ENCODE measurements at places on chromosomes 6 and 20.

DNA sequence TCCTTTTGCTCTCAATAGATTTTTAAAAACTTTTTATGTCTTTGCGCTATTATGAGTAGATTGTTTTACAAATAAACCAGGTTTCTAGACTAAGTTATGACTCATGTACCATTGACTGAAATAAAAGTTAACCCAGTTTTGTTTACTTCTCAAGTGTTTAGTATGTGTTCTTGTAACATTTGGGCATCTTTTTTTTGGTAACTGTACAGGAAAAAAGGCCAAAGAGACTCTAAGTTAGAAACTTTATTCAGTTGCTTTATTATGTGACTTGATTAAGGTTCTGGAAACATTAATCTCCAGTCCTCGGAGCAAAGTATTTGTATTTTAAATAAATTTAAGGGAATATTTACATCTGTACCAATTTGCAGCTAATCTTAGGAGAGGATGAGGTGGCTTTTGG, 2.9 kb downstream of the NKAIN2 start:
- DNase-seq = no peak

- DNase-seq = no peak
Measured at GRCh38 chr20:4516876-4517275, 204.8 kb upstream of the PRND start.

GRCh38 chr20:63745961-63746731, 6.6 kb downstream of the SLC2A4RG start:
- no peak for DNase-seq

DNA sequence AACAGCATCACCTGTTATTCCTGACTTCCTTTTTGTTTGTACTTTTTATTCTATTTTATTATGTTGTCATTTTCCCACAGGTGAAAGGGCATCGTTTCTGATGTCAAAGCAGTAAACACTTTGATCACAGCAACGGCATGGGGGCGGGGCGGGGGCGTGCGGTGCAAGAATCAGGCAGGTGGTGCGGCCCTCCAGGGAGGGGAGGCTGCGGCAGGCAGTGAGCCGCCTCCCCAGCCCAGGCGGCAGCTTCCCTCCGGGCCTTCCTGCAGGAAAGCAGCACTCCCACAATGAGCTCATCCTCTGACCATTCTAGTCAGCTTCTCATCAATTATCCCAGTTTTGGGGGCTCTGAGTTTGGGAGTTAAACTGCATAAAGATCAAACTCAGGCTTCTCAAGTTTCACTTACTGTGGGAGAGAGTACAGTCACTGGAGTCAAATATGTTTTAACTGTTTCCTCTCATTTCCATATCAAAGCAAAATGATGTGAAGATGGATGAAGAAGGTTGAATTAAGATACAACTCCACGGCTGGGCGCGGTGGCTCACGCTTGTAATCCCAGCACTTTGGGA, 608.4 kb upstream of the AGPAT4 start:
- no peak for DNase-seq

- DNase-seq = no peak
Measured at GRCh38 chr6:56244528-56245253, 2.7 kb downstream of the COL21A1 start.

- no peak for DNase-seq
Measured at GRCh38 chr20:42779216-42779615, 410.5 kb downstream of the PTPRT start.

DNA sequence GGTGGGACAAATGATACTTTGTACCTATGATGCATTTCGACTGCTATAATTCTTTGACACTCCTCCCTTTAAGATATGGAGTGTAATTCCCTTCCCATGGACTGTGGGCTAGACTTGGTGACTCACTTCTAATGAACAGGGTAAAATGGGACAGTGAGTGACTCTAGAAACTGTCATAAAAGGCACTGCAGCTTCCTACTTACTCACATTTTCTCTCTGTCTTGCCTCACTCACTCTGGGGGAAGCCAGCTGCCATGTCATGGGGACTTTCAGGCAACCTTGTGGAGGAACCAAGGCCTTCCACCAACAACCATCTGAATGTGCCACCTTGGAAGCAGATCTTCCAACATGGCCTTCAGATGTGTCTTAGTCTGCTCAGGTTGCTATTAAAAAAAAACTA, 12.9 kb upstream of the GFOD1 start:
- DNase-seq = peak; percentile 24

GRCh38 chr20:9220874-9221547, 152.1 kb downstream of the PLCB4 start:
- no peak for DNase-seq

GRCh38 chr20:20386192-20386591, 18.3 kb downstream of the INSM1 start:
- DNase-seq = no peak

DNA sequence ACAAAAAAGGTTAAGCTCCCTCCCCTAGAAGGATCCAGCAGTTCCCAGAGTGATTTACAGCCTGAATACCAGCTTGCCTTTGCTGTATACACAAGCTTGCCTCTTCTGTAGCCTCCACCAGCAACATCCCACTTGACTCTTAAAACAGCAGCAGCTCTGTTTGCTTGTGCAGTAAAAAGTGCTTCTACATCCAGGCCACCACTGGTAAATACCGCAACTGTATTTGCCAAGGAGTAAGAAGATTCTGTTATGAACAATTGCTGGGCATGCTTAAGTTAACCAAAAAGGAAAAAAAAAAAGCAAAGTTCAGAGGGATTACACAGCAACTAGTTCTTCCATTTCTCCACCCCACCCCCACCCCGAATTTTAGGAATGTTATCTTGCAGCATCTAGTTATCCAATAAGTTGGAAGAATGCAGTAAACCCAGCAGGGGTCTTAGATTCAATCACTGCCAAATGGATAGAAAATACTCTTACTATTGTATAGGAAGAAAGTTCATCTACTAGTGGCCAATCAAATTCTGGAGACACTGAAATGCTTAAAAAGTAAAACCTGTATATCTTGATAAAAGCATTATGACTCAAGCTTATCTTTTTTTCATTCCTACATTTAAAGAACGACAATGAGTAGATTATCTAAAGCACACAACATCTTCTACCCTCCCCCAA, 4.8 kb downstream of the SALL4 start:
- DNase-seq = no peak

- DNase-seq = no peak
Measured at GRCh38 chr6:170021579-170021978, 269.3 kb downstream of the DLL1 start.

DNA sequence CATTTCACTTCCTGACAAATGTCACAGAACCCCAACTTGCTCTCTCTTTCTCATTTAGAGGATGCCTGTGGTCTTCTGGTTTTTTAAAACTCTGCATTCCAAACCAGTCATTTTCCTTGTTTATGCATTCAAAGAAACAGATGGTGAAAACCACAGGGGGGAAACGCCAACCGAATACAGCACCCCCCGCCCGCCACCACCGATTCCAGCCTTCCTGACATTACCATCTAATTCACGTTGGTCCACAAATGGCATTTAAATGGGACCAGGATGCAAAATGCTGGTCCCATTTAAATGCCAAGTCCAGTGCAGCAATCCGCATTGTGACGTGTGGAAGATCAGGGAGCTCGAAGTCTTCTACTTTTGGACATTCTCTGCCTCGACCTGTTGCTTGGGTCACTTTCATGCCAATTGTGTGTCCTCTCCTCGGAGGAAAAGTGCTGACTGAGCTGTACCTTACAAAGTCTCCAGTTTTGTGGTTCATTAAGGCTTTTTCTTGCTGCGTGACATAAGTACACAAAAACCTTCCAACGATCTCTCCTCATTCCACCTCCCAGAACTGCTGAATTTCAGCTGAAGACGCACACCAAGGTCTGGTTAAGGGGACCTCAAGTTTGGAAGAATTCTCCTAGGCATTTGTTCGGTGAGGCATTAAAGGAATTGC, 35.8 kb downstream of the NEDD9 start:
- no peak for DNase-seq

DNA sequence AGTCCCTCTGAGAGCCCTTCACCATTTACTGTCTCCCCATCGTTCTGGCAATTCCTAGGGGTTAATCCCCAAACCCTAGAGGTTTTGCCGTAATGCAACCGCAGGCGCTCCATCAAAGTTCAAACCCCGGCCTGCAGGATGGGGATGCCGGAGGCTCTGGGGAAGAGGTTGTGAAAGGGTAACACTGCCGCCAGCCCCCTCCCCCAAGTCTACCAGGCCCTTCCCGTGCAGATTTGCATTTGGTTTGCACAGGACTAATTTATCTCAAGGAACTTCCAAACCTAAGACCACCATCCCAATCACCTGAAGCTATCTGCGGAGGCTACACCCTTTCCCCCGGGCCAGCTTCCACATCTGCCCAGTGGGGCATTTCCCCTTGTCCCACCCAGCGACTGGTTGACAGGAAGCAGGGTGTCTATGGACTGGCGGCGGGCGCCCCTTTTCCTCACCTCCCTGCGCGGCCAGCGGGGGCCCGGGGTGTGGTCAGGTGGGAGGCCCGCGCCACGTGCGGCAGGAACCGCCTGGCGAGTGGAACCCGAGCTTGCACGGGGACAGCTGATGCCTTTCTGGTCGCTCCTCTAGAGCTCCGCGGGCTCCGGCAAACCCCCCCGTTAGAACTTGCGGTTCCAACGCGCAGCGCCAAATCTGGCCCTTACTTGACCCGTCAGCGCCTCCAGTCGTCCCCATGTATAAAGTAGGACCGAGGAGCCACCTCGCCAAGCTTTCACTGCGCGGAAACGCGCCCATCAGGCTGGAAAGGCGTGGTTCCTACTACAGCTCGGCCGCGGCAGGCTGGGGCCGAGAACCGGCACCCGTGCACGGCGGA, 9.4 kb upstream of the SLC4A11 start:
- no peak for DNase-seq

- no peak for DNase-seq
Measured at GRCh38 chr6:1481286-1481685, 91.9 kb downstream of the FOXF2 start.

DNA sequence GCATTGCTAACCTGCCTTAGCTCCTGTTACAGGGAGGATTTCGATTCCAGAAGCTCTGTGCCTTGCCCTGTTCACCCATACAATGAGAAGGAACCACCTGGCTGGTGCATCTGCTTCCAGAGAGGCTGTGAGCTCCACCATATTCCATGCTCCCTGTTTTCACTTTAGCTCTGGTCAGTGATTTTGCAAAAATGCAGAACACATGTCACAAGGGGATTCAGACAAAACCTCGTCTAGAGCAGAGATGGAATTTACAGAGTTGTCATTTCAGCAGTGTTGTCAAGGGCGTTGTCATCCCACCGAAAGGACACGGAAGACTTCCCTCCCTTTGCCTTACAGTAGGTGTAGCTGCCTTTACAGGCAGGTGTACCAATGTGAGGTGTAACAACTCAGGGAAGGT, 223.0 kb upstream of the ARID1B start:
- DNase-seq = no peak

- no peak for DNase-seq
Measured at GRCh38 chr6:2731281-2731909, 19.3 kb downstream of the MYLK4 start.

DNA sequence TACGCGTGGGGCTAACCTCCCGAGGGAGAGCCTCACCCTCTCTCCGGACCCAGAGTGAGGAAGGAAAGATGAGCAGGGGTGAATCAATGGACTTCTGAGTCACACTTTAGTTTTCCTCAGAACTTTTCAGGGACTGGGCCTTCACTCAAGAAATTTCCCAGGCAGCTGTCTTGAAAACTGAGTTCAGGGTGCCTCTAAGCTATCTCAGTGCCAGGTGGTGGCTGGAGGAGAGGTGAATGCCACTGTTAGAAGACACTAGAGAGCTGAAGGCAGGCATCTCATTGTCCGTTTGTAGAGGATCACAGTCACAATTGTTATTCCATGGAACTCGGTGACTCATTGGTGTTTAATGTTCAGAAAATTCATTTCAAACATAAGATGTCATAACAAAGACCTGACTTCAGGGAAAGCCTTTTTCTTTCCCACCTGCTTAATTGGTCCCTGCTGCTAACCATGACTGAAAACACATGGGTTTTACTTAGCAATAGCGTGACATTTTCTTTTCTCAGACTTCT, 5.3 kb upstream of the SERPINB6 start:
- no peak for DNase-seq

DNA sequence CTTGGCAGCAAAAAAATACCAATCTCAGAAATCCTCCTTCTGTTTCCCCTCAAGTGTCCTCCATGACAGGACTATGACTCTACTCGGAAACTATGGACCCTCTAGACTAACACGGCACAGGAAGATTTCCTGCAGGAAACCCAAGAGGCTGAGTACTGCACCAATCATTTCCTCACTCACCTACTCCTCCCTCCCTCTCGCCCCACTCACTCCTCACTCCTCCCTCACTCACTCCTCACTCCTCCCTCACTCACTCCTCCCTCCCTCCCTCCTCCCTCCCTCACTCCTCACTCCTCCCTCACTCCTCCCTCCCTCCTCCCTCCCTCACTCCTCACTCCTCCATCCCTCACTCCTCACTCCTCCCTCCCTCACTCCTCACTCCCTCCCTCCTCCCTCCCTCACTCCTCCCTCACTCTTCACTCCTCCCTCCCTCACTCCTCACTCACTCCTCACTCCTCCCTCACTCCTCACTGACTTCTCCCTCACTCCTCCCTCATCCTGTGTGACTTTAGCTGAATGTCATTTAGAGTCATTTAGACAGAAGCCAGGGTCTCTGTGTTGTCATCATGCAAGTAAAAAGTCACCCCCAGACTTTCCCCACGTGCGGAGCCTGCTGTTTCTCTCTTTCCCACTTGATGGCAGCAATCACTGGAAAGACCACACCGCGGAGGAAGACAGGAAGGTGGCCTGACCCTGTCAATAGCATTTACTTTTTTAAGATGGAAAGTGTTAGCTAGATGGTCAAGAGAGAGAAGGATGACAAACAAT, 226.8 kb upstream of the PDE10A start:
- no peak for DNase-seq

DNA sequence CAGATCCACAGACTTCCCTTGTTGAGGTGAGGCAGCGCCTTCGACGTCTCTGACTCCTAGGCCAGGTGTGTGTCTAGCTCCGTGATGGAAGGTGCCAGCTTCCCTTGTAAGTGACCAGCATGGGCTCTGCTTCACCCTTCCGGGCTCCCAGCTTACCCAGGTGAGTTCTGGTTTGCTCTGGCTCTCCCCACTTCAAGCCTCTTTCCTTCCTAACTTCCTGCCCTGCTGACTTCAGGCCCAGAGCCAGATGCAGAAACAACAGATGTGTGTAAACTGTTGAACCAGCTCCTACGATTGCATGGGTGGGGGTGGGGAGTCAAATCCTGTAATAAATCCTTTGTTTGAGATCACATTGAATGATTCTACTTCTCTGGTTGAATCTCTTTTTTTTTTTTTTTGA, 51.6 kb upstream of the BMP6 start:
- DNase-seq = no peak

DNA sequence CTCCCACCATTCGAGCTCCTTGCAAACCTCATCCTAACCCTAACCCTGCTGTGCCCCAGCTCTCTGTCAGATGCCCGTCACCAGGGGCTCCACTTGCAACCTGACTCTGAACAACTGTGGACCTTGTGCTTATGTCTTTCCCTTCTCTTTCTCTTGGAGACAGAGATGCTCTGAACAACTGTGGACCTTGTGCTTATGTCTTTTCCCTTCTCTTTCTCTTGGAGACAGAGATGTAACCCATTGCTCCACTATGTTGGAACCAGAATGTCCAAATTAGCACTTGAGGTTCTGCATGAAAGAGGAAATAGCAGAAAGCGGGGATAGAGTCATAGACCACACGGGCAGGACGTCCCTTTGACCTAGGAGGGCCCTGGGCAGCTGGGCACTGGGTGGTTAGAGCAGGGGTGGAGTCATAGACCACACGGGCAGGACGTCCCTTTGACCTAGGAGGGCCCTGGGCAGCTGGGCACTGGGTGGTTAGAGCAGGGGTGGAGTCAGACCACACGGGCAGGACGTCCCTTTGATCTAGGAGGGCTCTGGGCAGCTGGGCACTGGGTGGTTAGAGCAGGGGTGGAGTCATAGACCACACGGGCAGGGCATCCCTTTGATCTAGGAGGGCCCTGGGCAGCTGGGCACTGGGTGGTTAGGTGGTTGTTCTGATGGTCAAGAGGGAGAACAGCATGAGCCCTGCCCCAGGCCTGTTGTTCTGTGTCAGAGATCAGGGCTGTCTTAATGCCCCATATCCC, 22.2 kb downstream of the PCMTD2 start:
- no peak for DNase-seq
